ENCODE measurements at places on chromosomes 2 and 18. TPM values are rescaled to one million over a fixed set of nuclear protein-coding genes. Genes with fewer than 3 reads are reported as not detected.

SF3B1 gene
- 403 TPM for total RNA-seq

CHPF gene
- 46.5 TPM for total RNA-seq

- no peak for DNase-seq
These were observed 785.6 kb downstream of the NR4A2 start for GRCh38 chr2:155546721-155547555.

TBR1 gene
- 0.33 TPM for total RNA-seq

DNA sequence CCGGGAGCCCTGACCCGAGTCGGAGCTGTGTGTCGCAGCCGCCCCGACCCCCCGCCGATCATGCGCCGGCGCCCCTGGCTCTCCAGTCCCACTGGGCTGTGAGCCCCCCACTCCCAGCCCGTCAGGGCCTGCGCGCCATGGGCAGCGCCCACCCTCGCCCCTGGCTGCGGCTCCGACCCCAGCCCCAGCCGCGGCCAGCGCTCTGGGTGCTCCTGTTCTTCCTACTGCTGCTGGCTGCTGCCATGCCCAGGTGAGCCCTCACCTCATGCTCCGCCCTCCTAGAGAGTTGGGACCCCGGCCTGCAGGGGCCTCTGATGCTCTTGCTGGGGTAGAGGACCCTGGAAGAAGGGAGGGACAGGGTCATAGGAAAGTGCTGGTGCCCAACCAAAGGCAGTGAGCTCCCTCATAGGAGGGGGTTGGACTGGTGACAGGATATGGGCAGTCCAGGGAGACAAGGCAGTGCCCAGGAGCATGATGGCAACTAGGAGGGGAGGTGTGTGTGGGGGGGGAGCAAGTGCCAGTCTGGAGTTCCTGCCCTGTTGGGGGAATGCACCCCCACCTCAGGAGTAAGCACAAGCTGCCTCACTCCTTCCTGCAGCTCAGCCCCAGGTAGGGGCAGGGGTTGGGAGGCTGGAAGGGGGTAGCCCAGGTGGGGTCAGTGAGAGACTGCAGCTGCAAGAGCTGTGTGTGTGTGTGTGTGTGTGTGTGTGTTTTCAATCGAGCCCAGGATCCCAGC lies 375 bp downstream of the WNT10A start:
- DNase-seq, result no peak

EFHD1 gene
- total RNA-seq, result 31.0 TPM

GRCh38 chr2:23435250-23436035 lies 50.5 kb downstream of the KLHL29 start:
- DNase-seq, result peak; percentile 7

DNA sequence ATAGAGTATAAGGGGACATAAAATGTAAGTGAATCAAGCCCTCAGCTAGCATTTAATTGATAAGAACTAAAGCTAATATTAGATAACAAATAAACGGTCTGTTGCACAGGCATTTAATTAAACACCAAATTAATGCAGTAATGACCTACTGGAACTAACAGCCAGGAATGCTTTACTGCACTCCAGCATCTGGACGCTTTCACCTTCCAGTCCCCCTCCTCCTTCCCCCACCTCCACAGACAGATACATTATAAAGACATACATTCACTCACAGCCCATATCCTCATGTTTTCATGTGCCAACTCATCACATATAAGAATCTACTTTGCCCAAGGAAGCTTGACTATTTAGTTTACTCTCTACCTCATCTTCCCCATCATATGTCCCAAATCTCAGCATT lies 337.4 kb upstream of the PIK3C3 start:
- no peak for DNase-seq

- DNase-seq, result no peak
These were observed 170.8 kb downstream of the INO80D start for GRCh38 chr2:205915130-205915524.

- DNase-seq, result no peak
These were observed 14.1 kb downstream of the AMER3 start for GRCh38 chr2:130769343-130769907.

TMEM247 gene
- total RNA-seq, result not detected

- no peak for DNase-seq
These were observed 4.7 kb upstream of the STAT1 start for GRCh38 chr2:191018643-191019119.

DNA sequence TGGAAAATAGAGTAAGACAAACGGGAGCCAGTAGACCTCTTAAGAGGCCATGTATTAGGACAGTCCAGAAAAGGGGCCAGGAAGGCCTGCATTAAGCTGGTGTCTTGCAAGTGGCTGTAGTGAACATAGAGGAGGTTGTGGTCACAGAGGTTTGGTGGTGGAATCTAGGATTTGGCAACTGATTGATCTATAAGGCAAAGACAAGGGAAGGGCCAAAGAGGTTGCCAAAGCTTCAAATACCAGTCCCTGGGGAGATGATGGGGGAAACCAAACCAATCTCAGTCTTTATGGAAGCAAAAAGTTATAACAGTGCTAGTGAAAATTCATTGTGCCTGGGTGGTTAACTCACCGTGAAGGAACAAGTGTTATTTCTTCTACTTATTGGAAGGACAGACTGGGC lies 28.7 kb upstream of the RTN4 start:
- no peak for DNase-seq

- peak; percentile 17 for DNase-seq
These were observed 155.0 kb downstream of the TTC32 start for GRCh38 chr2:19746611-19747309.

- no peak for DNase-seq
These were observed 11.9 kb downstream of the BCL2 start for GRCh38 chr18:63307551-63308200.

DNA sequence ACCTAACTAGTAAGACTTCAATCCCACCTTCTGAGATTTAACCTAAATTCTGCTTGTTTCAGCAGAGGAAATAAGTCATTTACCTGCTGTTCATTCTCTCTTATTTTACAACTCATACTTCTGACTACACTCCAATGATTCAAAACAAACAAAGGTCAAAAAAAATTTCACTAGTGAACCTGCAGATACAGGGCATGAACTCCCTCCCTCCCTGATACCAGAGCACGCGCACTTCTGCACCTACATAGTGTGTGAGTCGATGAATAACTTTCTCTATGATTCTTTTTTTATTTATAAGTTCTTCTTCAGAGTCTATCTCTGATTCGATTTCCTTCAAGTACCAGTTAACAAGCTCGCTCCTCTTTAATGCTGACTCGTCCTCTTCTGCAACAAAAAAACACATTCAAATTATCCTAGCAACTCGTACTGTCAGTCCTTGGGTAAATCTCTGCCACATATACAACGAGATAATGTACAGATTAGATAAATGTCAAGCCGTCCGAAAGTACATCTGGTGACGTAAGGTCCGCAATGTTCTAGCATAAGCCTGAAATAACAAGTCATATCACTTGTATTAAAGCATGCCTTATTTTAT lies 7.4 kb upstream of the LCT start:
- DNase-seq, result no peak

DPP4 gene
- 11.8 TPM for total RNA-seq

CCDC150 gene
- 5.9 TPM for total RNA-seq

DNA sequence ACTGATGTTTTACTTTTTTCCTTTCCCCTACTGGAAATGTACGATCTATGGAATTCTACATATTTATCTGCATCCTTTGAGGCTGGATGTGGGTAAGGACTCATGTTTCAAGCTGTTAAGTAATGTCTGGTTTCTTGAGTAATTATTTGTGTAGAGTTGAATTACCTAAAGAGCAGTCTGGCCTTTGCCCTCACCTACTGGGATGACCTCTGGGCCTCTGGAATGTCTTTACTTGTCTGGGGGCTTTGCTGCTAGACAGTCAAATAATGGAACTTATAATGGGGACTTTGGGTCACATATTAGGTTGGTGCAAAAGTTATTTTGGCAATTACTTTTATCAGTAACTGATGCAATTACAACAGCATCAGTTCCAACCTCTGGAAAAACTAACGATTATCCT lies 244.7 kb downstream of the CCDC178 start:
- no peak for DNase-seq

- no peak for DNase-seq
These were observed 75.6 kb upstream of the TACR1 start for GRCh38 chr2:75274936-75275335.

DNA sequence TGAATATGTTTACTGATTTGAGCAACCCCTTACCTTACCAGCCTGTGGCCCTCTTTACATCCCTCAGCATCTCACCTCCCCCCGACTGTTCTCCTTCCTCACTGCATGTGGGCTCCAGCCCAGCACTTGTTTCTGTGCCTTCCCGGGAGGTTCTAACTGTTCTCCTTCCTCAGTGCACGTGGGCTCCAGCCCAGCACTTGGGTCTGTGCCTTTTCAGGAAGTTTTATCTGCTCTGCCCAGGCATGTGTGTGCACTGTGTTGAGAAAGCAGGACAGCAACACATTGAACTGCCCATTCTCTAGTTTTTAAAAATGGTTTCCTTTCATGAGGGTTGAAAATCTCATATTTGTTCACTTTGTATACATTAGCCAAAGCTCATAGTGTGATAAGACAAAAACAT lies 158.4 kb downstream of the ATP9B start:
- DNase-seq, result no peak

DNA sequence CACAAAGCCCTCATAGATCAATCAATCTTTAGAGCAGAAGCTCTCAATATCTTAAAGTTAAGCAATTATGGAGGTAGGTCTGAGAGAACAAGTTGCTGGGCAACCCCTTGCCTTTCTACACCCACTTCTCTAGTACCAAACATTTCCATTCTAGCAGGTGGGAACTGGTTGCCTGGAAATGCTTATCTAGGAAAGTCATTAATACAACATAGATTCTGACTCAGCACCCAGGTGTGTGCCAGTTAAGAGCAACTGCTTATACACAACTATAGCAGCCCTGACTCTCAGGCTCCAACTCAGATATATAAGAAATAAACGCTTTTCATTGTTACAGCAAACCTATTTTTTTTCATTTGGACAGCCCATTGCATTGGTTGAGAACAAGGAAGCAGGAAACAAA lies 237.7 kb downstream of the IRS1 start:
- DNase-seq, result no peak

LRRC30 gene
- total RNA-seq, result not detected

DNA sequence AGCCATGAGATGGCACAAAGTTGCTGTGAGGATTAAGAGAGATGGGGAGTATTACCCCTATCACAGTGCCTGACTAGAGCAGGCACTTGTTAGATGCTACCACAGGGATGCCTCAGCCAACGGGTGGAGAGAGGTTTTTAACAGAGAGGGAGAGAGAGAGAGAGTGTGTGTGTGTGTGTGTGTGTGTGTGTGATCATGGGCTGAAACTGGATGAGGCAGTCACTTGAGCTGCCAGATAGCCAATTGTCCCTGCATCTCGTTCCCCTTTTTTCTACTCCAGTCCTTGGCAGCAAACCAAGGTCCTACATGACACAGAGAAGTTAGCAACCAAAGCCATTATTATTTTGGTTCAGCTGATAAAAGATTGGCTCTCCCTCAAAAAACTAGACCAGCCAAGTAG lies 3.0 kb downstream of the CD8A start:
- no peak for DNase-seq

SERPINB10 gene
- not detected for total RNA-seq

- no peak for DNase-seq
These were observed 93.4 kb downstream of the PARD3B start for GRCh38 chr2:204638471-204639194.

MRPS5 gene
- total RNA-seq, result 43.8 TPM

GRCh38 chr2:100367163-100367562 lies 44.9 kb upstream of the LONRF2 start:
- DNase-seq, result no peak

DNA sequence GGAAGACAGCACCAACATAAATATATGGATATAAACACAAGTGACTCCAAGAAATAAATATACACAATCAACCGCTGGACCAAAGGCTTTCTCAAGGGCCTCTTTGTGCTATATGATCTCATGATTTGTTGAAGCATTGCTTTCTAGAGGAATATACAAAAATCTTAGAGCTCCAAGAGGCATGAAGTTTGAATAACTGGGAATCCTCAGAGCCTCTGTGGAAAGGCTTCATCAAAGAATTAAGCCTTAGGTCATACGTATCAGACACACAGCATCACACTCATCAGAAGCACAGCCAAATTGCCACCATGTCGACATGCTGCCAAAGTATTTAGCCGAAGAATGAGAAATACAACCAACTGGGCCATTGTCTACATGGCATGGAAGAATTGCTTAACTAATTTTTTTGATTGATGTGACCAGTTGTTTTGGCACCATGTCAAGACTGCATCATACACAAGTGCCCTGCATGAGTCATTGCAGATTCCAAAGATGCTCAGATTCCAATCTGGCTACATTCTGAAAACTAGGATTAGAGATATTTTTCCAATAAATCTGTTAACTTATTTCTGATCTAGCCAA lies 860.6 kb upstream of the ZEB2 start:
- no peak for DNase-seq

DNA sequence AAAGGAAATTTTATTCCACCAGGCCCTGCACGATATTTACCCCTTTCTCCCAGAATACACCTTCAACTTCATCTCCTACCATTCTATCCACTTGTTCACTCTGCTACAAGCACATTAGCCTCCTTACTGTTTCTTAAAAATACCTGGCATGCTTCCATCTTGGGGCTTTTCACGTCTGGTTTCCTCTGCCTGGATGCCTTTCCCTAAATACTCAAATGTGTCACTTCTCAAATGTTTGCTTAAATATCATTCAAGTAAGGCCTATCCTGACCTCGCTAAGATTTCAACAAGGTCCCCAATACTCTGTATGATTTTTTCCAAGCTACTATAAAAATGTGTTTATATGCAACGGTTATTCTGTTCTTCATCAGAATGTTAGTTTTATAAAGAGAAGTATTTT lies 433.0 kb upstream of the CHAC2 start:
- no peak for DNase-seq

DNA sequence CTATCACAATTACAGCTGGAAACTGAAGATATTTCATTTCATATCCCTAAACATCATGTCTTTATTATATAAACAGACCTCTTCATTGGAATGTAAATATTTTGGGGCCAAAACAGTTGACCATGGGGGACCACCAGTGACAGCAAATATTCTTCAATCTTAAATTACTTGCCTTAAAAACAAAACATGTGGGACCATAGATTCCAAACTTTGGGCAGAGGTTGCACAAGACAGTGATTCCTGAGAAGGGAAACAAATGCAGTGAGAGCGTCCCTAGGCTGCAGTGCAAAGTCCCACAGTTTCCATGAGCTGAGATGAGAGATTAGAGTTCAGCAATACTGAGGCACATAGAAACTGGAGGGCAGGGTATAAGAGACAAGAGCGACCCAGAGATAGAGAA lies 818.9 kb downstream of the CBLN2 start:
- DNase-seq, result no peak

DNA sequence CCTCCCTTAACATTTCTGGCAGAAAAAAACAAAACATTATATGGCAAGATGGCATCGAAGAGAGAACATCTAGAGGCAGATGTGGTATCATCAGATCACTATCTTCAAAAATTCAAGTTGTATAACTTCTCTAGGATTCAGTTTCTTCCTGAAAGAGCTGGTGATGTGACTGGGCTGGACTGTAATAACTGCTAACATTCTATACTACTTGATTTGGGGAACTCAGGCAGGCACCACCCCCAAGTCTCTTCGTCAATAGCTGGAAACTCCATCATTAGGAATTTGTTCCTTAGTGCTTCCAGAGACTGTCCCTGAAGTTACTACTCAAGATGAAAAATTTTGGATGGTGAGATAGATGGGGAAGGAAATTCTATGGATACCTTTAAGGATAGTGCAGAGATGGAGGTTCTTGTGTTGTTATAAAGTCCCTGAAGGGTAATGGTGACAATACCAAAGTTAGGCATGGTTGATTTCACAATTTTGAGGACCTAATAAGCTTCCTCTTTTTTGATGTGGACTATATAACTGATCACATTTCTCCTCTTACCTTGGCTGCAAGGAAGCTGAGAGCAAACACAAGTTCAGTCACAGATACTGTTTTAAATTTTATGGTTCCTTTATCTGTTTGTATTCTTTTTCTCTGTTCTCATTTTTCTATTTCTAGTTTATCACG lies 59.1 kb upstream of the PGAP1 start:
- no peak for DNase-seq

CROCC2 gene
- not detected for total RNA-seq
